Fibroblast of skin of left quadriceps (primary cell): ENCODE measurements at places on chromosomes 2 and 18.

DNA sequence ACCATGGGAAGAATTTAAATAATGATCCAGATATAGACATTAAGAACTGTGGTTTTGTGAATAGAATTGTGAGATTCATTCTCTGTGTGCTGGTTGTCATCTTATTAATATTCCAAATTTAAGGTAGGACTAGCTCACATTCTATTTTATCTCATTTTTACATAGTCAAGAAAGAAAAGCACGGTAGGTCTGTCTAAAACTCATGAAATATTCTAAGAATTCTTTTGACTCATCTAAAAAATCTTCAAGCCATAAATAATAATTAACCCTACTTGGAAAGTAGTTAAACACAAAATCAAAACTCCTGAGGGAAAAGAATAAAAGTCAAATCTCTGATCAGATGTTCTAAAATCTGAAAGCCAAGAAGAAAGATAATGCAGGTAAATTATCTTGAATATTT lies 388.8 kb upstream of the CHAC2 start:
- DNase-seq: no peak

DNA sequence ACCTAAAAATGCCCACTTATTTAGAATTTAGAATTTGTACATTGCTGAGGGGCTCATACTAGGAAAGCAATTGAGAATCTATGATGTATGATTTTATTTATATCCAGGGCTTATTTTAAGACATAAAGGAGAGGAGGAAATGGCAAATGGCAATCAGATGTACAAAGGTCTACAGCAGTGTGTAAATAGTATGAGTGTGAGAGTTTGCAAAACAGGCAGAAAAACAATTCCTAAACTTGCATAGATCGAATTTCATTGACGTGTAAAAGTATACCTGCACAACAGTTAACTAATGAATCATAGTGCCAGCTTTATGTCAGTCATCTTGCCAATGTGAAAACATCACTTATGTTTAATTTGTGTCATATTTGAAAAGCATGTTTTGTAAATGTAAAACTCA lies 718.7 kb upstream of the GCFC2 start:
- no peak for DNase-seq

- DNase-seq: peak; percentile 40
Measured at GRCh38 chr18:12679183-12679786, 21.4 kb upstream of the SPIRE1 start.

DNA sequence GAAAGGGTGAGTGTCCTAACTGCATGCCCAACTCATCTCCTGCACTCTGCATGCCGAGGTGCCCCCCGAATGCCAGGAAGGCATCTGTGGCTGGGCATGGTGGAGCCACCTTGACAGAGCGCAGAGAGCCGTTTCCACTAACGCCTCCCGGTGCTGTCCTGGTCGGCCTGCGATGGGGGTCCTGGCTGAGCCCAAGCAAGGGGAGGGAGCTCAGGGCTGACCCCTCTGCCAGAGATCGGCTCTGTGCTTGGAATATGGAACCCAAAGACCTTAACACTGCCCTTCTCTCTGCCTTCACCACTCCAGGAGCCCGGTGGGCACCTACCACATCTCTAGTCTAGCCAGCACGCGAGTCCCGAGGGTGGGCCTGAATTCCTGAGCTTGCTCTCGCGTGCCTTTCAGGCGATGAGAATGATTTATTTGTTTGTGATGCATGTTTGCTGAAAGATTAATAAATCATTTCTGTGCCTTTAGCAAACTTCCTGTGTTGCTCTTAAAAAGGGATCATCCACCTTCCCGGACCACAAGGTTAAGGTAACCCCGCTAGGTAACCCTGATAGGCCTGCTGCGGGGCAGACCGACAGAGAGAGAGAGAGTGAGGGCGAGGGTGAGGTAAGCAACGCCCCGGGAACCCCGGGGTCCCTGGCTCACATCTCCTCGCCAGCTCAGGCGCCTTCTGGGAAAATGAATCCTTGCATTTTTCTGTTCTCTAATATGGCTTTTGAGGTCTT lies 35.3 kb downstream of the PDIA6 start:
- DNase-seq: no peak

DNA sequence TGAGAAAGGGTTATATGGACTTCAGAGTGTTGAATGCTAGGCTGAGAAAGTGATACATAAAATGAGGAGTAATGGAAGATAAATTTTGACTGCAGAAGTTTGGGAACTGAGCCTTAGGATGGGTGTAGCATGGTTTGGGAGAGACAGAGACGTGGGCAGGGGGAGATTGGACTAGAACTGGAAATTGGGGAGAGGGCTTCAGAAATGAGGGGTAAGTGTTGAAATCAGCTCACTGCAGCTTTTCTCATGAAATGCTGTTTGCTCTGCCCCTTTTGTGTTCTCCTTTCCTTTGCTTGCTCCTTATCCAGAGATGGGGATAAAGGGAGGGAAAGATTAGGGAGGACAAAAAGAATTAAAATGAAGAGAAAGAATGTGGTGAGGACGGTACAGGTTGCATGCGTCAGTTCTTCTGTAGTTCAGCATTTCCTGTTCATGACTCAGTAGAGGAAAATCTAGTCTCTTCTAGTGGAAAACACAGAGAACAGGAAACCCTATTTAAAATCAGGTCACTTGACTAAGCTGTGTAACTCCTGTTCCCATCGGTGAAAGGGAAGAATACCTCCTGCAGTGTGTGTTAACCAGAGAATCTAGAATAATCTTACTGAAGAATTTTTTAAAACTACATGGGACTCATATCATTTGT lies 105.6 kb downstream of the CRIM1 start:
- DNase-seq: peak; percentile 84

DNA sequence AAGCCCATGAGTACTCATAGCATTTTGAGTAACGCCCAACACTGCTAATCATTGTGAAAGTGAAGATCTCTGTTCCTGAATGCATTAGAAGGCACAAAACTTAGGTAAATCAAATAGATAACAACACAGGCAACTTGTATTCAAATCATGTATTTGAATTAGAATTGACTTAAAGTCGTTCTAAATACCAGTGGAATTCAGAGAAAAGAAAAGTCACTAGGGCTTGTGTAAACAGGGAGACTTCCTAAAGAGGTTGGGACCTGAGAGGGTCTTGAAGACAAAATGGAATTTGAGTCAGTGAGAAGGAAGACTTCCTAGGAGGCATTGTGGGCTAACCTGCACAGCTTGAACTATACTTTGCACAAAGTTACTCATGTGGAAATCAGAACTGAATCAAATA lies 127.2 kb downstream of the CTNNA2 start:
- no peak for DNase-seq

- DNase-seq: peak; percentile 13
Measured at GRCh38 chr2:105644174-105644980, 100.3 kb upstream of the NCK2 start.

GRCh38 chr2:226115102-226115831 lies 684.4 kb downstream of the IRS1 start:
- peak; percentile 94 for DNase-seq

- no peak for DNase-seq
Measured at GRCh38 chr2:106275971-106276370, 81.9 kb upstream of the UXS1 start.

GRCh38 chr2:64260817-64261216 lies 116.6 kb upstream of the PELI1 start:
- no peak for DNase-seq

GRCh38 chr2:28610583-28611201 lies 114.8 kb downstream of the PLB1 start:
- DNase-seq: peak; percentile 49

DNA sequence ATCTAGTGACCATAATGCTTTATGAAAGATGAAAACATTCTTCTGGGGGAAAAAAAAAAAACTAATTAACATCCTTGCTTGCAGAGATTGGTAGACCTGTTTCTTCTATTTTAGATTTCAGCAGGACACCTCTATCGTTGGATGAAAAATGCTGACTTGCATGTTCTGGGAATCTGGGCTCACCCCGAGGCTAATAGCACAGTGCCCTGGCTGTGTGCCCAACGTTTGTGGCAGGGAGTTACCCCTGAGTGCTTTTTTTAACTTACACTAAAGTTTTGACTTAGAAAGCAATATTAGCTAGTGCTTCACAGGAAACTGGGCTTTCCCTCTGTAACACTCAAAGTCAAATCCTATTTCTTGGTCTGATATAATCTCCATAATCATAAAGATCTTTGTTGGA lies 233.2 kb downstream of the SLC8A1 start:
- no peak for DNase-seq

- DNase-seq: no peak
Measured at GRCh38 chr2:219125225-219125885, 35.3 kb downstream of the NHEJ1 start.

DNA sequence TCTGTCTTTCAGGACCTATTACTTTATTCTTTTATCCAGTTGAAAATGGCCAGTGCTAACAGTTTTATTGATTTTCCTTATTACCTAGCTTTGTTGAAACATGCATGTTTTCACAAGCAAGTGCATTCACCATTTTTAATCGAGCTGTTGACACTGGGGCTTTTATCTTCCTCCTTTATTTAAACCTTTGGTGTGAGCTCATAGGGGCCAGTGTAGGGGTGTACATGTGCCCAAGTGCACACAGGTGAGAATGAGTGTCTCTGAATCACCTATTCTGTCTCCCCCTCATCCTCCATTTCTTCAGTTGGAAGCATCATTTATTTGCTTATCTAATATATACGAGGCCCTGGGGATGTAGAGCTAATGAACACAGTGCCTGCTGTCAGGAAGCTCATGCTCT lies 199.1 kb downstream of the PRKCE start:
- DNase-seq: no peak
